ENCODE measurements at places on chromosomes 5 and 9.

GRCh38 chr9:68844631-68845612 is 139.9 kb downstream of the PIP5K1B start:
- DNase-seq: peak; percentile 3

DNA sequence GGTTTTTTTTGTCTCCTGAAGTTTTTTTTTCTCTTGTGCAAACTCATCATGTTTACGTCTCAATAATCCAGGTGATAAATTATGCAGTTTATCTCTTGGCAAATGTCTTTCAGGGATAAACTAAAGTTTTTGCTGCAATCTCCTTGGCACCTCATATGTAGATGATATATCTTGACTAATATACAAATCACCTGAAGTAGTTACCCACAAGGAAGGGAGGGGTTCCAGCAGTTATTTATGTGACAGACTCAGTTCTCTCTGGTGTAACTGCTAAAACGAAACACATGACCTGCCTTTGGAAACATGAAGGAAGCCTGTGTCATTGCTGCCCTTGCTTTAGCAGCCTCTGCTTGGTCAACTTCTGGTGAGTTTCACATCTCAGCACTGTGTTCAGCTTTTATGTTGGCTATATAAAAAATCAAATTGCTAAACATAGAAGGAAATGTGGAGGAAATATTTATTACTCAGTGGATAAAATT is 39.3 kb upstream of the KIAA1958 start:
- DNase-seq: no peak

- no peak for DNase-seq
Measured at GRCh38 chr5:62473209-62473608, 60.6 kb downstream of the IPO11 start.

- no peak for DNase-seq
Measured at GRCh38 chr9:110112792-110113191, 95.2 kb downstream of the C9orf152 start.

DNA sequence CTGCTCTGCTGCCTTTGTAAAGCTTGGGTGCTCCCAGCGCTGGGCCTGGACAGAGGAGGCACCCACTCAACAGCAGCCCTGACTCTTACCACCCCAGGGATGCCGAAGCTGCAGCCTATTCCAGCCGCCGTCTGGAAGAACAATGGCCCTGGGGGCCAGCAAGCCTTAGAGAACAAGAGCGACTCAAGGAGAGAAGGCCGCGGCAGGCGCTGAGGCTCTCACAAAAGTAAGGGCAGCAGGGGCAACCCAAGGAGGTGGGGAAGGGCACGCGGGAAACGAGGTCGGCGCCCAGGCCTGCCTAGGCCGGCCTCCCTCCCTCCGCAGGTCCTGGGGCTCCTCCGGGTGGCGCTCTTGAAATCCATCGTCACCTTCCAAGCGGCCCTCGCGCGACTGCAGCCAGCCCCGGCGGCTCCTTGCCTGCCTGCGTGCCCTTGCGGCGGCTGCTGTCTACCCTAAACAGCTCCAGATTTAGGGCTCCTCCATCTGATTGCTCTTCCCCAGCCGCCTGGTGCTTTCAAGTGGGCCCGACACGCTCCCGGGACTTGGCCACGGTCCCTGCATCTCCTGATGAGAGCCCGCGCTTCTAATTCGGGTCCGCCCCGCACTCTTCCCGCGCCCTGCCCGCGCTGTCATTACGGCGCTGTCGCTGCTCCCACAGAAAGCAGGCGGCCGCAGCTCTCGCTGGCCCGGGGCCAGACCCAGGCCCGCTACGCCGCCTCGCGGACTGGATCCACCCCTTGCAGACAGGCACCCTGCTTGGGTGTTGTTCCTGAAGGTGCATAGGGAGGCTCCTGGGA is 213.3 kb downstream of the SEMA6A start:
- DNase-seq: no peak
